ENCODE measurements at places on chromosomes 16 and 17.

DNA sequence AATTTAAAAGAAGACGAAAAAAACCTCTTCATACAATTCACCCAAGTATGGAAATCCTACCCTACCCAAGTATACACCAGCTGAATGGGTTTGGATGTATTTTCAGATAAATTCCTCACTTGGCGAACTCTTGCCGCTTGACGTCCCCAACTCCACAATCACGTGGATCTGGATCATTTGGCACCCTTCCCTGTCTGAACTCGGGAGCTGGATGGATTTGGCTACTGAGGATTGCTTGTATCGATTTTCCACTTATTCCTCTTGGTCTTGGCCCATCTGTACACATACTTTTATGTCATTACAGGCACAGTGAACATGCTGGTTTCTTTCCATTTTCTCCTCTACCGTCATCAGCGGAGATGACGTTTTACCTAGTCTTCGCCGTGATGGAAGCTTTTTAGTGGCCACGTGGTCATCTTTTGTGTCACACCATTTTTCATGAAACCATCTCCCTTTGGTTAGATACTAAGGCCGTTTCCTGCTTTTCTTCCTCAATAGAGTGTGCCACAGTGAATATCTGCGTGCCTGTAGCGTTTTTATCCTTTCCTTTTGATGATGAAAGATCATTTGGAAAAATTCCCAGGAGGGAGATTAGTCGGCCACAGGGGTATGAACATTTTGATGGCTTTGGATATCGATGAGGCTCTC lies 47.1 kb downstream of the CMIP start:
- no peak for DNase-seq

DNA sequence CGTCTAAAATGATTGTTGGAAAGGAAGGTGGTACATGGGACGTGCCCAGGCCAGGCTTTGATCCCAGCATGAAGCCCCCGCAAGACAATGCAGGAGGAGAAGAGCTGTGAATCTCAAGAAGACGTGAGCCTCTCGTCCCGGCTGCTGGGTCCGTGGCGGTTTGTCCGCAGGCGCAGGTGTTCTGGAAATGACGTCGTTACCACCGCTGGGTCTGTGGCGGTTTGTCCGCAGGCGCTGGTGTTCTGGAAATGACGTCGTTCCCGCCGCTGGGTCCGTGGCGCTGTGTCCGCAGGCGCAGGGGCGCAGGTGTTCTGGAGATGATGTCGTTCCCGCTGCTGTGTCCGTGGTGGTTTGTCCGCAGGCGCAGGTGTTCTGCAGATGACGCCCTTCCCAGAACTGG lies 14.1 kb downstream of the SPG7 start:
- no peak for DNase-seq

DNA sequence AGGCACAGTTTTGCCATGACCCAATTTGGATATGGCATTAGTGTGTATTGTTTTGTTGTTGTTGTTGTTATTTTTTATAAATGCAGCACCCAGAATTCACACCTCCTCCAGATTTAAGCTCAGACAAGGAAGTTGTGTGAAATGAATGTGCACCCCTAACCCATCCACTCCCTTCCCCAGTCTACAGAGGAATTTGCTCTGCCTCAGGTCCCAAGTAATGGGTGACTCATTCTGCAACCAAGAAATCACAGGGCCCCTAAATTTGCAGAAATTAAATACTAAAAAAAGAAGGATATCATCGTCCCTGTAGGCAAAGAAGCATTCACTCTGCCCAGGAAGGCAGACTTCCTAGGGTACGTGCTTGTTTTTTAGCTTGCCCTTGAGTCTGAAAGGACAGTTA lies 62.3 kb downstream of the CLEC16A start:
- DNase-seq = no peak

- DNase-seq = no peak
These were observed 80.6 kb upstream of the CCL2 start for GRCh38 chr17:34174496-34174895.

- no peak for DNase-seq
These were observed 51.0 kb upstream of the GPRC5B start for GRCh38 chr16:19935694-19936093.

DNA sequence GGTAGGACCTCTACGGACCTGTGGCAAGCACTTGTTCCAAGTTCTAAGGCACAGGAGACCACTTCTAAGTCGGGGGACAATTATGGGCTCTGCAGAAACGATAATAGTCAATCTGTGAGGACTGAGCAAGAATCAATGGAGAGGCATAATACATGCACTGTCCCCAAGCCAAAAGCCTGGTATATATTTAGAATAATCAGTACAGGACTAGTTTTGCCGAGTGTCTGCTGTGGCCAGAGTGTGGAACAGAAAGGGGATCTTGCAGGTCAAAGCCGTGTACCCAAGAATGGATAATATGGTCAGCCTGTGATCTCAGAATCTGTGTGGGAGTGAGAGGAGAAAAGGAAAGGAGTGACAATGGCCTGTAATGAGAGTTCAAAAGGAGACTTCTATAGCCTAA lies 80.2 kb upstream of the GNAO1 start:
- DNase-seq = no peak

GRCh38 chr17:8489841-8490240 lies 54.2 kb downstream of the NDEL1 start:
- no peak for DNase-seq

- DNase-seq = peak; percentile 83
These were observed 138.5 kb upstream of the CORO6 start for GRCh38 chr17:29761040-29761761.

- DNase-seq = no peak
These were observed 32.6 kb downstream of the WNT9B start for GRCh38 chr17:46883871-46884520.

- no peak for DNase-seq
These were observed 428 bp downstream of the SGSM2 start for GRCh38 chr17:2337544-2338314.

DNA sequence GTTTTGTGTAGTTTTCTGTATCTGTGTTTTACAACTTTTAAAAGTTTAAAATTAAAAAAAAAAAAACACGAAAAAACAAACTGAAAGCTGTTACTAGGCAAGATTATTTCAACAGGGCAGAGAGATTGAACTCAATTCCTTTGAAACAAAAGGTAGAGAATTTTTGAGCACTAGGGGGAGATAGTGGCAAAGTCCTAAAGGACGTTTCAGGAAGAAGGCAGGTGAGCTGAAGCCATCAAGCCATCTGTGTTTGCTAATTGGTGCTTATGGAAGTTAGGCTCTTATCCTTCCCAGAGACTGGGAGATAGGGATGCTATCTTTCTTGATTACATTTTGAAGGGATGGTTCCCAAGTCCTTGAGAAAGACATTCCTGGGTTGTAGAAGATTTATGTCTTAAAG lies 70.6 kb upstream of the CLEC3A start:
- DNase-seq = no peak

DNA sequence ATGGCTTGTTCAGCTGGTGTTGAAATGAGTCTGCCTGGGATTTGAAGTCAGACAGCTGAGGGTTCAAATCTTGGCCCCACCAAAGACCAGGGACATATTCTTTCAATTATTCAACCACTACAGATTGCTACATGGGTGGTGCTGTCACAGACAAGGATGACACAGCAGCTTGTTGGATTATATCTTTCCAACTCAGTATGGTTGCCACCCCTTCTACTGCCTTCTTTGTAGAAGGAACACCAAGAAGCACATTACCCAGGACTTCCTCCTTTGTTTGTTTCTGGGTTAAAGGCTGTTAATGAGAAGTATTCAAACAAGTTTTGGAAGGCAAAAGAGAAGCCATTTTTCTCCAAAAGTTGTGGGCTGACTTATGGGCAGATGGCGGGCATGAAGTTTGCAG lies 78.6 kb downstream of the COPRS start:
- no peak for DNase-seq

DNA sequence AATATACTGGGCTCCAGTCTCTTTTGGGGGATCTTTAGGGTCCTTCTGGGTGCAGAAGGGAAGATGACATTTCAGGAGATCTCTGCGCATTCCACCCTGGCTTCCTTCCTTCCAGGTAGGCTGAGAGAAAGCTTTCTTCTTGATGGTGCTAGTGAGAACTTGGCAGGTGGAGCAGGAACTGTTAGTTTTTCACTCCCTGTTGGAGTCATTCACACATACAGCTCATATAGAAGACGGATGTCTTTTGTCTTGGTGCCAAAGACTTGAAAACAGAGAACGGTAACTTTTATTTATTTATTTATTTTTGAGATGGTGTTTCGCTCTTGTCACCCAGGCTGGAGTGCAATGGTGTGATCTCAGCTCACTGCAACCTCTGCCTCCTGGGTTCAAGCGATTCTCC lies 43.9 kb downstream of the PITPNC1 start:
- no peak for DNase-seq

All from activated T-cell treated with anti-CD3 and anti-CD28 coated beads for 1 hour (primary cell).